NCI-H524 treated with DMSO at 0.1 percent for 48 hours (cell line): ENCODE measurements at places on chromosomes 1 and 21.

GRCh38 chr1:100461222-100461621 lies 76.7 kb upstream of the GPR88 start:
- no peak for DNase-seq

DNA sequence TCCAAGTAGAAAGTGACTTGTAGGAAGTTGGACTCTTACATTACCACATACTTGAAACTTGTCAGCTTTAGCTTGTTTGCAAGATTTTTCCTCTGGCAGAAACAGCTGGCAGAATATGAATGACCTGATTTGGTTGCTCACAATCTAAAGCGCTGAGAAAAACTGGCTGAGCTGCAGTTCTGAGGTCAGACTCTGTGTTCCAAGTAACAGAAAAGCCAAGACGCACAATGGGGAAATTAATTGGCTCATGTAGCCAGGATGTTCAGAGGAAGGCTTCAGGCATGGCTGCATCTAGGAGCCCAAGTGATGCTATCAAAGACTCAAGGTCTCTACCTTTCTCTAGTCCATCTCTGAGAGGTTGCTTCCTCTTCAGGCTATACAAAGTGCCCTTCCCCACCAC lies 27.0 kb downstream of the ALPL start:
- DNase-seq: no peak

DNA sequence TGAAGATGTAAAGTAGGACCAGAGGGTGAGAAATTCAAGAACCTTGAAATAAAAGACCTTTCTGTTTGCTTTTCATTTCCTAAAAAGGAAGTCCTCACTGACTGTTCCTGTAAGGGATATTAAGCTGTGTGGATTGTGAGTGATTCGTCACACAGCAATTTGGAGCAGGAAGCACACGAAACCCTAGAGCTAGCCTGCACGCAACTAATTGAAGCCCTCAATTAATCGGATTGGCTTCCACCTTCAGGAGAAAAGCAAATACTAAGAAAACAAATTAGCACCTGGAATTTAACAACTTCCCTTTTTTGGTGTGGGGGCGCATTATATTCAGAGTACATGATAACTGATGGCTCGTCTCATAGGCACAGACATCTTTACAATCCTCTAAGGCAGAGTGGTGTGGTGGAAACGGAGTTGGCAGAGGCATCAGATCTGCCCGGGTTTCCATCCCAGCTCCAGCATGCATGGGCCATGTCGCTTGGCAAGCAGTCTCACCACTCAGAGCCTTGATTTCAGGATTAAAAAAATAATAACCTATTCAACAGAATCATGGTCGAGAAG lies 95.2 kb downstream of the KCNJ15 start:
- DNase-seq: no peak

DNA sequence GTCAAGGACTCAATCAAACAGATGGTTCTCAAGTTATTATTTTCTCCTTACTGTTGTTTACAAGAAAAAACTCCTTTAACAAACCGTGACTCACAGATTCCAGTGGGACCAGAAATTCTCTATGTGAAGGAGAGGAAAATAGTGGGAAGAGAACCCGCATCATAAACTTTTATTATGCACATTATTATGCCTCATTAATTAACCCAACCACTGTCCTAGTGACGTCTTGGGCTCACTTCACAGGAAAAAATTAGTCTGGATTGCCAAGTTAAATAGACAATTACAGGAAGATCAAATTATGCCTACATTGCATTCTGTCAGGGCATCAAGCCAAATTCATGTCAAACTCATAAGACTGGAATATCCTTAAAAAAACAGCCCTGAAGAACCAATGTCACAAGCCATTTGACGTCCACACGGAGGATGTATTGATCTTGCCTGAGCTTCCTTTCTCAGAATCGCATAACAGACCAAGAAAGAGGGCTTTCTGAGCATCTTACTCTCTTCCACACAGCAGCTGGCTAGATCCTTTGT lies 347.8 kb downstream of the DUSP10 start:
- no peak for DNase-seq
